CD4-positive, alpha-beta memory T cell (primary cell): ENCODE measurements at places on chromosomes 2 and 18.

DNA sequence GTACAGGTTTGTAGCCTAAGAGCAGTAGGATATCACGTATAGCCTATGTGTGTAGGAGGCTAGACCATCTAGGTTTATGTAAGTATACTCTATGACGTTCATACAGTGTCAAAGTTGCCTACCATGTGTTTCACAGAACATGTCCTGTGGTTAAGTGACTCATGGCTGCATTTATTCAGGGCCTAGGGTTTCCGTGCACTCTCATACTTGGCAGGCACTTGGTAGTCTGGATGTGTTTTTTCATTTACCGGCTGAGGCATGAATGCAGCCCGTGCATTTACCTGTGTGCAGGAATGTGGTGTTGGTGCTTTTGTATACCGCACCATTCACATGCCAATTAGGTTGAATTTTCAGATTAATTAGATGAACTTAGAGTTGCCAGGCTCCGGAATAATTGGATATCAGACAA is 43.4 kb downstream of the MYL12B start:
- peak; percentile 75 for DNase-seq

- no peak for DNase-seq
These were observed 122.6 kb downstream of the CD8B2 start for GRCh38 chr2:106609780-106610179.

- DNase-seq, result no peak
These were observed 173.6 kb downstream of the GALR1 start for GRCh38 chr18:77422974-77423867.

DNA sequence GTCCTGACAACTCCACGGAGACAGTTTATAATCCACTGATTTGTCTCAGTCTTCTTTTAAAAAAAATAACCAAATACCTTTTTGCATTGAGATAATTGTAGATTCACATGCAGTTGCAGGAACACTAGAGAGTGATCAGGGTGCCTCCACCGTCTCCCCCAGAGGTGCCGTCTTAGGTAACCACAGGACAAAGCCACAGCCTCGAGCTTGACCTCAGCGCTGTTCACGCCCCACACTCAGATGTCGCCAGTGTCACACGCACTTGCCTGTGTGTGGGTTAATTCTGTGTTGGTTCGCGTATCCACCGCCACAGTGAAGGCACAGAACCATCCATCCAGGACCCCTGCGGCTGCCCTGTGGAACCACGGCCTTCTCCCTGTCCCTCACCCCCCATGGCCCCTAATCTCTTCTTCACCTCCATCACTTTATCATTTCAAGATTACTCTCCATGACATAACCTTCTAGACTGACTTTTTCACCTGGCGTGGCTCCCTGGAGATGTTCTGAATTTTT is 295.0 kb upstream of the HDAC4 start:
- DNase-seq, result no peak

DNA sequence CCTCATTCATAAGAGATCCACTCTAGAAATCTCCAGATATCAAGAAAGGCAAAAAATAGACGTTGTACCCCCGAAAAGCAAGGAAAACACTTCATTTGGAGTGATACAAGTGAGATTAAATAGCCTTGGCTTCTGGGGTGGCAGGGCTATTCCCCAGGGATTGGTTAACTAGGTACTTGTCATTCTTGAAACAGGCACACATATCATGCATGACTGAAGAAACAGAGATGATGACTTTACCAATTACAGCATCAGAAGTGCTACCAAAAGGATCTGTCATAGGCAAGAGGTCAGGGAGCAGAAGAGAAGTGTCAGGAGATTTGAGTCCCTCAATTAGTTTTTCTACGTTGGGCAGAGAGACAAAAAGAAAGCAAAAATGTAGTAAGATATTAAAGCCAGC is 45.2 kb upstream of the NFU1 start:
- no peak for DNase-seq

DNA sequence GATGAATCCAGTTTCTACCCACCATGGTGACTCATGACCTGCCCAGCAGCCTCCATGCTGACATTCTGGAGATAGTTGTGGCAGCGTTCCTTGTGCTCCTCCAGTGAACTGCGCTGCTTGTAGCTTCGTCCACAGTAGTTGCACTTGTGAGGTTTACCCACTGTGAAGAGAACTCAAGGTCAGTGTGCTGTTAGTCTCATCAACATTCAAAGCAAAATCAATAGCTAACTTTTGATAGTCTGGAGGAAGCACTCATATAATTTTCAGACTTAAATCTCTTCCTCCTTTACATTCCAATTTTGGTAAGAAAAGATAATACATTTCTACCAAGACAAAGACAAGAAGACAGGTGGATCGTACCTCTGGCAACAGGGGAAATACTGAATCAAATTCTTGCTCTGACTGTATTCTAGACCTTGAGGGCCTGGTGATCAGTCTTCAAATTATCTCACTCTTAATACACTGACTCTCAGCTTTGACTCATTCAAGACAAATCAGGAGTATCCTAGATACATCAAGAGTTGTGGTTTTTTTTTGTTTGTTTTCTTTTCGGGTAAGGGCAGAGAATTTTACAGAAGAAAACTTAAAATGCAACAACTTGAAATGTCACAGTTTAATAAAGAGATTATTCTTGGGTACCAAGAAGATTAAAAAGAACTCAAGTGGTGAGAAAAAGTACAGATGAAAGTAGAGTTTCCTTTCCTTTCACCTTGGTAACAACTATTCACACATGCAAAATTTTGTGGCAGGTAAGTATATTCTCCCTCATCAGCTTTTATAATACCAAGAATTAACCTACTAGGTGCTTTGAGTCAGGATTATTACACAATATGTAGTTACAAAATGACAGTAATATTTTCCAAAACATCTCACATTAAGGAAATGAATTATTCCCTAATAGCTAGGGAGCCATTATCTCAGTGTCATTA is 129.2 kb downstream of the IKZF2 start:
- DNase-seq, result no peak

DNA sequence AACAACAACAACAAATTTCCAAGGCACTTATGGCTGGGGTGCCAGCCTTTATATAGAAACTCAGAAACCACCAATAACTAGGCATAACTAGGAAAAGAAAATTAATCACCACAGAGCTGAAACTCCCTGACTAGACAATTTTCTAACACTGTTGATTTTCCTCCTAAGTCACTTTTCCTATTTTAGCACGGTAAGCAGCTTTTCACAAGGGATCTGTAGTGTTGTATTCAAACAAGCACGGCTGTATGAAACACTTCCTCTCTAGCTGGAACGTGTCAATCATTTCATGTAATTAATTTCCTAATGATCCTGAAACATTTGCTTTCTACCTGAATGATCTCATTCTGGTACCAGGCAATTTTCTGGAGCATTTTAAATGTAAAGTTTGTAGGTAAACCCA is 645.0 kb downstream of the IRS1 start:
- DNase-seq, result no peak

DNA sequence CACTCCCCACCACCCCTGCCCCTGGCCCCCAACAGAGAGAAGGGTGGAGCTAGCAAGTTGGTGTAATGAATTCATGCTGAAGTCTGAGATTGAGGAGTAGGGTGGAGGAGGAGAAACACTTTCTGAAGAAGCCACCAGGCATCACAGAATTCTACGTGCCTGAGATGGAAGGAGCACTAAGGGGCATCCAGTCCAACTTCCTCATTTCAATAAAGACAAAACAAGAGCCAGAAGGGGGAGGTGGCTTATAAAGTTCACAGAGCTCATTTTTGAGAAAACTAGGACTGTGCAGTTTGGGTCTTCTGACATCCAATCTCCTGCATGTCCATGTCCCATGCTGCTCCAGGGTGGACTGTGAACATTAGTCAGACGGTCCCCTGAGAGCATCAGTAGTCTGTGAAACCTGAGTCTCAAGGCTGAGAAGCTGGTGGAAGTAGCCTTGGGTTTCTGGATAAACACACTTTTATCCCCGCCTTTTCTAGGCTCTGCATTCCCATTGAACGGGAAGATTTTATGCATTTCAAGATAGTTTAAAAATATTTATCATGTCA is 77.7 kb downstream of the TRIM43 start:
- DNase-seq, result no peak

GRCh38 chr2:206971805-206972204 is 32.5 kb downstream of the CPO start:
- no peak for DNase-seq

DNA sequence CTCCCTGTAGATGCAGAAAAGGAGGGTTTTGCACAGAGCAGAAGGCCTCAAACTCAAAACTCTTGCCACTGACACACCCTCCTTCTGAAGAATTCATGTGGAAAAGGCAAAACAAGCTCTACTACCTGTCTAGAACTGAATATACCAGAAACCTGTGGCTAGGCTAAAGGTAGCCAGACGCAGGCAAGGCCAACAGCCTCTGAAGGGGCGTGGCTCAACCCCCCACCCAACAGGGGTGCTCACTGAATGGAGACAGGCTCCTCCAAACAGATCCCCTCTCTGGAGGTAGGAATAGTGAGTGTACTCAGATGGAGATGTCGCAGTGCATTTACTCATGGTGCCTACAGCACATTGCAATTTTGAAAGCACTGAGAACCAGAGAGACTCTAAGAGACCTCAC is 3.0 kb upstream of the STK17B start:
- DNase-seq, result peak; percentile 4

- no peak for DNase-seq
These were observed 91.9 kb upstream of the CDH20 start for GRCh38 chr18:61241260-61241853.

- DNase-seq, result no peak
These were observed 41.9 kb upstream of the PTMA start for GRCh38 chr2:231666171-231667095.

- DNase-seq, result peak; percentile 78
These were observed 1.3 kb downstream of the GORASP2 start for GRCh38 chr2:170930131-170930990.

DNA sequence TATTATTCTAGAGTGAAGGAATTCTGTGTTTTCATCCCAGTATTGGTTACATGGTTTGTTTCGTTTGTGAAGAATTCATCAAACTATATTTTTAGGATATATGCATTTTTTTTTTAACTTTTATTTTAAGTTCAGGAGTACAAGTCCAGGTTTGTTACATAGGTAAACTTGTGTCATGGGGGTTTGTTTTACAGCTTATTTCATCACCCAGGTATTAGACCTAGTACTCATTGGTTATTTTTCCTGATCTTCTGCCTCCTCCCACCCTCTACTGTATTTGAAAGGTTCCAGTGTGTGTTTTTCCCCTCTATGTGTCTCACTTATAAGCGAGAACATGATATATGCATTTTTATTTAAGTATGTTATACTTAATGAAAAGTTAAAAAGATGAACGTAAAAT is 47.6 kb downstream of the SCN9A start:
- DNase-seq, result no peak

GRCh38 chr2:5145801-5146200 is 546.4 kb upstream of the SOX11 start:
- no peak for DNase-seq

- no peak for DNase-seq
These were observed 90.3 kb downstream of the SPATS2L start for GRCh38 chr2:200396781-200397242.

- DNase-seq, result no peak
These were observed 25.3 kb downstream of the MMADHC start for GRCh38 chr2:149562324-149562723.

GRCh38 chr2:233142355-233142897 is 82.3 kb downstream of the INPP5D start:
- DNase-seq, result peak; percentile 43

DNA sequence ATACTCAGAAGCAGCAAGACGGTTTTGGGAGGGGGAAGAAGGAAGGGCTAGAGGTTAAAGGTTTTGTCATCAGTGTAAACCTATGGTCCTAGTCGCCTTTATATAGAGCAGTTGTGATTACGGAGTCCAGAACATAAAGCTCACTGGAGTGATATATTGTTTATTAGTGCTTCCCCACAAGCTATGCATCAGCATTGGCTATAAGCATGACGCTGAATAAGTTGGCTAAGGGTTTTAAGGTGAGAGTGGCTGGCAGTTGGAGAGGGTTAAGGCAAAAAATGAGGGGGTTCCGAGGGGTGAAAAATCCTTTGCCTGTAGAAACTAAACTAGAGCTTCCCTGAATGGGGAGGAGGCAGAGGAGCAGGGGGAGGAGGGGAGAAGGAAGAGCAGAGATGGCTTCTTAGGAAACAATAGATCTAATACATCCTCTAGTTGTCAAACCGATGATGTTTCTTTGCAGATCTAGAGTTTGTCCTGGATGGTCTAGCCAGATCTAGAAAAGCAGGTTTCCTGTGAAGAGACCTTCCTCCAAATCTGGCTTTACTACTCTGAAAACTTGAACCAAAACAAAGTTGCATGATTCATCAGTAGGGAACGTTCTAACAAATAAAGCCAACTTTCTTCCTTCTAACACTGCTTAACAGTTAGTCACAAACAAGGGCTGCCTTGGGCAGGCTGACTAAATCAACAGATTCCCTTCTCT is 2.5 kb downstream of the KLF7 start:
- DNase-seq, result no peak

- DNase-seq, result no peak
These were observed 22.3 kb upstream of the IL1R1 start for GRCh38 chr2:102120261-102120660.

DNA sequence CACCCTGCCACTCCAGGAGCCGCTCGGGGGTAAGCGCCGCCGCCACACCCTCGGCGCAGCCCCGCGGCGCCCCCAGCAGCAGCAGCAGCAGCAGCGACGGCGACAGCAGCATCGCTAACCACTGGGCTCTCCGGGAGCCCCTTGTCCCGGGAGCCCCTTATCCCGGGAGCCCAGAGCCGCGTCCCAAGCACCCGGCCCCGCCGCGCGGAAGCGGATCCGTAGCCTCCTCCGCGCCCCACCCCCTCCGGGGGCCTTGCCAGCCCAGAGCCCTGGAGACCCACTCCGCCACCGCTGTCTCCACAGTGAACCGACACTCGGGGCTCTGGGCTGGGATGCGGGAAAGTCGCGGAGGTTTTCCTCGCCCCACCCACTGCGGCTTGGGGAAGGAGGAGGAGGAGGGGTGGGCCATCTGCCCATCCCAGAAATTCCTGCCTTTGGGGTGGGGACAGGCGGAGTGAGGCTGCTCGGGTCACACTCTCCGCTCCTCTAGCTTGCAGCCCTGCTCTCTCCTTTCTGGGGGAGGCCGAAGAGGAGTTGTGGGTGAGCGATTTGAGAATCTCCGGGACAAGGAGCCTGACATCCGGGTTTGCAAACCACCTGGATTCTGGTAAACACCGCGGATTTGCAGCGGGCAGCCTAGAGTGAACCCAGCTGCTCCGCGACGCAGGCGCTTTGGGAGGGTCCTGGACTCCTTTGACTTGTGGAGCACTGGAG is at the start of gene PLA2R1:
Gene PLA2R1 (minus strand): TSS at position 324 of the 714 bp plus-strand sequence. CDS start 212 bp downstream, at position 112.
- DNase-seq, result no peak

GRCh38 chr2:42928692-42929545 is 136.5 kb upstream of the HAAO start:
- no peak for DNase-seq
